AG04450 (cell line): ENCODE measurements at places on chromosomes 7 and 10.

GRCh38 chr7:21357151-21358097, 70.5 kb upstream of the SP4 start:
- DNase-seq = no peak

- DNase-seq = no peak
Measured at GRCh38 chr7:47779341-47779771, 168.9 kb downstream of the PKD1L1 start.

- DNase-seq = no peak
Measured at GRCh38 chr10:112966194-112966855, 16.3 kb downstream of the TCF7L2 start.

GRCh38 chr10:128316121-128316726, 190.0 kb upstream of the MKI67 start:
- no peak for DNase-seq

- DNase-seq = no peak
Measured at GRCh38 chr7:155418941-155419755, 38.8 kb upstream of the EN2 start.

DNA sequence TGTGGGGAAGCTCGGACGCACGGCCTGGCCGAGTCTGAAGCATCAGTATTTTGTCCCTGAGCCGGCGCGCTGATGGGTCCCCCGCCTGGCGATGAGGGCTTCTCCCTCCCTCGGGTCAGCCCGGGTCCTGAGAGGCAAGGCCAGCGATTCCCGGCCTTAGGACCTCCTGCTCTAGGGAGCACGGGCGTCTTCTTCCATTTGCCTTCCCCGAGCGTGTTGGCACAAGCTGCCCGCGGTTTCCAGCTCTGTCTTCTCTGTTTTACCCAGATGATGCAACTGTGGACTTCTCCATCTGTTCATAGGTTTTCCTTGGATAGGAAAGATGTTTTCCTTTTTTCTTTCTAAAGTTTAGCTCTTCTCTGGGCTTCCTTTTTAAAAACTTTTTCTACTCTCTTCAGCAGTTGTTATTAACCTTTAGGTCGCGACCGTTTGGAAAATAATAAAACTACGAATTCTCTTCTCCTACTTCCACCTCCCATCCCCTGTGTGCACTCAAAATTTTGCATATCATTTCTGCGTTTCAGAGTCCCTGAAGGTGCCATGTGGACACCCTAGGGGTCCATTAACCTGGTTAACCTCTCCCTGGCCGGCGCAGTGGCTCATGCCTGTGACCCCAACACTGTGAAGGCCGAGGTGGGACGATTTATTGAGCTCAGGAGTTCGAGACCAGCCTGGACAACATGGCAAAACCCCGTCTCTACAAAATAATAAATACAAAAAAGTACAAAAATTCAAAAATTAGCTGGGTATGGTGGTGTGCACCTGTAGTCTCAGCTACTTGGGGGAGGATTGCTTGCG, 1.4 kb upstream of the SLC25A28 start:
- DNase-seq = no peak
